ENCODE measurements at places on chromosomes 2 and 18.

DNA sequence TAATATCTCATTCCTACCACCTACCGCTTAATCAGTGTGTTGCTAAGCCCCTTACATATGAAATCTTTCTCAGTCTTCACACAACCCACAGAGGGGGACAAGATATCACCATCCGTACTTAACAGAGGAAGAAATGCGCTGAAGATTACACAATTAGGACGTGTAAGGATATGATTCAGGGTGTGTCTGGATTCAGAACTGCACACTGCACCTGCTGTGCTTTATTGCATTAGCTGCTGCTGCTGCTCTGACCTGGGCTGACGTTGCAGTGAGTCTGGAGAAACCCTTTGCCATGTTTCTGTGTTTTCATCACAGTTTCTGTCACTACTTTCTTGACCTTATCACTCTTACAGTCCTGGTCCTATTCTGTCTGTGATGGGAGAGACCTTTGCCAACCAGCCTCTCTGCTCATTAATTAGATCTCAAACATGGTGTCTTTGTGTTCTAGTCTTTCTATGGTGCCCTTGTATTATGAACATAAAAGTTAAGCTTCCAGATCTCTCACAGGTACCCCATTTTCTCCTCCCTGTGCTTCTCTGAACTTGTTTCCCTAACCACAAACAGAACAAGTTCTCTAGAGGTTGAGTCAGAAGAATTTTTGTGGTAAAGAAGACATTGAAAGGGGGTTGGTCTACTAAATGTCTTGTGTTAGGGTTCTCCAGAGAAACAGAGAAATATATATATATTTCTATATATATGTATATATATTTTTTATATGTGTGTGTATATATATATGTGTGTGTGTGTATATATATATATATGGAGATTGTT lies 92.9 kb upstream of the CYP1B1 start:
- peak; percentile 88 for DNase-seq

- no peak for DNase-seq
Measured at GRCh38 chr18:13051159-13051558, 60.0 kb downstream of the CEP192 start.

DNA sequence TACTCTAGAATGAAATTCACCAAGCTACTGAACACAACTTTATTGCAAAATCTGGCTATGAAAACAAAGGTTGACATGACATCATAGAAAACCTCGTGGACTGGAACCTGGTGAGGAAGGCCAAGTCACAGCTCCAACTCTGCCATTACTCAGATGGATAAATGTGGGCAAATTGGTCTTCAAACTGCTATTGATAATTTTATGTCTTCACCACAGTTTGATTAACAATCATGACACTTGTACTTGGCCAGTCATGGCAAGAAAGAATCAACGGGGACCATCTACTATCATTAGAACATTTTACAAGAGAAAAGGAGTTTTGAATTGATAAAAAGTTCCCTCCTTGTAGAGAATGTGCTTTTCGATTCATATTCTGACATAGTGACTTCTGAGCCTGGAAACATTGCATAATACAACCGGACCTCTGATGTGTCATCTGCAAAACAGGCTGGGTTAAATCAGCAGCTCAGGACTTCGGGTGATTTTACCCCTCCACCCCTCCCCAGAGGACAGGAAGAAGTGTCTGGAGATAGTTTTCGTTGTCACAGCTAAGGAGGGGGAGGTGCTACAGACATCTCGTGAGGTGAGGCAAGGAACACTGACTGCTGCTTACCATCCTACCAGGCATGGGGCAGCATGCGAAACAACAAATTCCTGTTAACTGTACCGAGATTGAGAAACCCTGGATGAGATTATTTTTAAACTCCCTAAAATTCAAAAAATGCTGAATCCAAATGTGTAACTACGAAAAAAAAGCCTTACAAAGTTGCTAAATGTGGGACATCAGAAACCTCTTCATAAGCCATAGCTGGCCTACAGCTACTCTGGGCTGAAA lies 8.4 kb downstream of the L3MBTL4 start:
- DNase-seq, result peak; percentile 2

- no peak for DNase-seq
Measured at GRCh38 chr2:195445639-195446038, 211.4 kb upstream of the SLC39A10 start.

DNA sequence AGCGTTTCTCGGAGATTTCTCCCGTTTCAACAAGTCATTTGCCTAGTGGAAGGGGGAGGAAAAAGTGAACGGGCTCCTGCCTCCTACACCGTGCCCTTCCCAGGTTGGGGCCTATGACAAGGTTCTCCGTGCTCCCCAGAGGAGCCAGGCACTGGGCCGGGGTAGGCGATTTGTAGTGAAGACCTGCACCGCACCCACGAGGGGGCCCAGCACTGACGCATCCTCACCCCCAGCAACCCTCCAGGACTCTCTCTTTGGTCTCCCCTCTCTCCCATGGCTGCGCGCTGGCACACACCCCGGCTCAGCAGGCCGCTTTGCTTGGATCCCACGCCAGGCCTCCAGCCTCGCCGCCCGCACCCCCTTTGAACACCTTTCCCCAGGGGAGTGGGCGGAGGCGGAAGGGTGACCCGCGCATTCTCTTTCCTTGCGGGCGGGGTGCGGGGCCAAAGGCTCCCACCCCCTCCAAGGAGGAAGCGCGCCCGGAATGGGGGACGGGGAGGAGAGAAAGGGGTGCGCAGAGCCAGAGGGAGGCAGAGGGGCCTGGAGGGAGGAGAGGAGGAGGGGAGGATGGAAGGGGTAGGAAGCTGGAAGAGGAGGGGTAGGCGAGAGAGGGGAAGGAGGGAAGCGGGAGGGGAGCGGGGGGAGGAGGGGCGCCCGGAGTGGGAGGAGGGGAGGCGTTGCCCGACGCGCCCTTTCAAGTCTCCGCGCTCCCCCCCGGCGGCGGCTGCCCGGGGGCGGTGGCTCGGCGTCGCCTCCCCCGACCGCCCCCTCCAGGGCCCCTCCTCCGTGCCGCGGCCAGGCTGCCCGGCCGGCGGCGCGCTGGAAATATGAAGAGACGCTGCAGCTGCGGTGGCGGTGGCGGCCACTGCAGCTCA lies at the start of gene APCDD1:
Gene APCDD1, plus strand, starts transcription at position 830 of the 875 bp plus-strand sequence. CDS start 347 bp downstream, outside the sequence.
- DNase-seq, result peak; percentile 11

DNA sequence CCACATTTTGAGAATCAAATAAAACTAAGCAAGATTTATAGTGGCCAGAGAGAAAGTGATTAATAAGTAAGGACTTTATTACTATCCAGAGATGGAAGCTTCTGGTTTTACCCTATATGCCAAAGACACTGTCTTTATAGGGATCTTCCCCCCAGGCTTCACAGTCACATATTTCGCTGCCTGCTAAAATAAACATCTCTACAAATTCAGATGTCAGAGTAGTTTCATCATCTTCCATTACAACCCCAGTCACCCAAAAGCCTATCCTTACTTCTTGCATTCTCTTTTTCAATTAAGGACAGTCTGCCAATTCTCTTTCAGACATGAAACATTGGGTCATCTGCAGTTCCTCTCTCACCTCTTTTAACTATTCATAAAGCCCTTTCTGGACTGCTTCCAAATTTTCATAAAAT lies 28.3 kb downstream of the CREB1 start:
- no peak for DNase-seq

Data from mammary epithelial cell (primary cell).